ENCODE measurements at places on chromosomes 1 and 21.
A peak's percentile ranks its signal among the peaks of the same experiment; 100 is the strongest.

DNA sequence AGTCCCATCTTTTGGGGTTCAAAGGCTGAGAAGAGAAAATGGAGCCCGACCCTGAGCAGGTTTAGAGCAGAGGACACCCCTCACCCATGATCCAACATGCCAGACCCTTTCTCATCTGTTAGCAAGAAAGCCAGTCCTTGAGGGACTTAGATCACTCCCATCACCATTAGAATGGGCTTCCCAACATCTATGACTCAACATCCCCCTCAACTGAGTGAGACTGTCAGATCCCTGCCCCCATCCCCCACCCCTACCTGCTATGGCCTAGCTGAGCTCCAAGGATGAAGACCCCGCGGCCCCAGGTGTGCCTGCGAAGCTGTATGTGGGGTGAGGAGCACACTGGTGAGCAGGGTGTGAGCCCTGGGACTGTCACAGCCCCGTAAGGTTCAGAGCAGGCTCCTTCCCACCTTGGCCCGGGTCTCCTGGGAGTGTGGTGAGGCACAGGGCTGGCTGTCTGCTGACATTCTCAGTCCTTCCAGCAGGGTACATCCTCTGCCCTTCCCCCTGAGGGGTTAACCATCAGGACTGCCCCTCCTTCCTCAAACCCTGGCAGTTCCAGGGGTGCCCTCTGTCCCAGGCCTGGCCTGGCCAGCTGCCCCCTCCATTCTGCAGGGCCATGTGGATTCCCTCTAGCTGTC is 21.4 kb upstream of the BLACAT1 start:
- no peak for DNase-seq

- no peak for DNase-seq
These were observed 65.4 kb downstream of the NPHP4 start for GRCh38 chr1:5926686-5927435.

- DNase-seq = no peak
These were observed 4.4 kb downstream of the JAM2 start for GRCh38 chr21:25643486-25643885.

DNA sequence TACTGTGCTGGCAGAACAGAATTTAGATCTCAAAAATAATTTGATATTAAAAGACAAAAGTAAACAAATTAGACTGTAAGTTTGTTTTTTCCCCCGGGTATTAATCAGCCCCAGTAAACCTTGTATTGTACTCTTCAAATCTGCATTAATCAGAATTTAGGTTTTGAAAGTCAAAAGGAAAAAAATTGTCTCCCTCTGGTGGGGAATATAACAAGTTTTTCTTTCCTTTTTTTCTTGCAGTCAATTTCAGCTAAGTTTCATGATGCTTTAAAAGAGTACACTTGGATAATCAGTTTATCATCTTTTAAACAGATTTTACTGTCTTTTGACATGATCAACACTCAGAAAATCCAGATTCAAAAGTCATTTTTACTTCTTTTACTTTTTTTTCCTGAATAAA is 134.5 kb upstream of the PKN2 start:
- DNase-seq = no peak

DNA sequence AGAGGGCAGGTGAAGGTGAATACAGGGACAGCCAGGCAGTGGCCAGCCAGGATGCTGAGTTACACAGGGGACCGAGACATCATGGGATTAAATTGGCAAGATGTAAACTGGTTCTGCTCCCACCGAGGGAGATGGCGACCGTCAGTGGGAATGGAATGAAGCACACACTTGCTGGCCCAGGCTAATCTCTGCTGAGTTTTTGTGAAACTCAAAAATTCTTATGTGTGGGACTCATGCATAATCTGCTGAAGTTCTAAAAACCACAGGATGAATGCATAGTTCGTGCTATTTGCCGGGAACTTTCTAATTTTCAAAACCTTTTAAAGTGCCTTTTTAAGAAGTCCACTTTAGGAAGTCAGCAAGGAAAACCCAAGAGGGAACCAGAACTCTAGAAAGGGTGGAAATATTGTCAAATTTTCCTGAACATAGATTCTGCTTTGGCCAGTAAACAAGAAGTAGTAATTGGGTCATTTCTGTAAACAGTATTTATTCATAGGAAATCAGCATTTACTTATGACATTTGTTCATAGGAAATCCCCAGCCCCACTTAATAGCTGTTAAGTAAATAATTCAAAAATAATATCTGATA is 85.4 kb upstream of the ROR1 start:
- peak; percentile 81 for DNase-seq

GRCh38 chr1:22282364-22282995 is 139.6 kb upstream of the WNT4 start:
- no peak for DNase-seq

DNA sequence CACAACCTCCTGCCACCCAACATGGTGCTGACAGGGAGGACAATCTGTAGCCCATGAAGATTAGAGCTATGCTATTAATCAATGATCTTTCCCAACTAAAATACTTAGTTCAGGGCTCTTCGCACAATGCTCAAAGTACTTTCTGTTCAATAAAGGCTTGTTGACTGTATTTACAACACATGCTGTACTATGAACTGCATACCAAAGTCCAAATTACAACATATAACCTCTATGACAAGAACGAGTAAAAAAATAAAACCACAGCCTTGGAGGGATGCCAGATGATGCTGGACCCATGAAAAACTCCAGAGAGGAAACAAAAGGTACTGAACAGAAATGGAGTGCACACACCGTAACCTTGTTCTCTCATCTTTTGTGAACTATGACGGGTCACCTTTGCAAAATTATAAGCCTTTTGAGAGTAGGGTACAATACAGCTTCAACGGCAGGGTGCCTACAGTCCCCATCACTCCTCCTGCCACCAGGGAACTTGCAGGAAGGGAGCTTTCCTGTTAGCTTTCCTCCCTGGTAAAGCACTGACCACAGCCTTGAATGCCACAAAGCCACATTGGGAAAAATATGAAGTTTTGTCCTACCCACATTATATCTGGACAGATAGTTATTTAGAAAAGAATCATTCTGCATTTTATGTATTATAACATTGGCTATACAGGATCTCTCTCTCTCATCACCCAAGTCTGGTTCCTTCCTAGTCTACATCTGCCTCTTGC is 175.6 kb downstream of the NRIP1 start:
- peak; percentile 87 for DNase-seq

DNA sequence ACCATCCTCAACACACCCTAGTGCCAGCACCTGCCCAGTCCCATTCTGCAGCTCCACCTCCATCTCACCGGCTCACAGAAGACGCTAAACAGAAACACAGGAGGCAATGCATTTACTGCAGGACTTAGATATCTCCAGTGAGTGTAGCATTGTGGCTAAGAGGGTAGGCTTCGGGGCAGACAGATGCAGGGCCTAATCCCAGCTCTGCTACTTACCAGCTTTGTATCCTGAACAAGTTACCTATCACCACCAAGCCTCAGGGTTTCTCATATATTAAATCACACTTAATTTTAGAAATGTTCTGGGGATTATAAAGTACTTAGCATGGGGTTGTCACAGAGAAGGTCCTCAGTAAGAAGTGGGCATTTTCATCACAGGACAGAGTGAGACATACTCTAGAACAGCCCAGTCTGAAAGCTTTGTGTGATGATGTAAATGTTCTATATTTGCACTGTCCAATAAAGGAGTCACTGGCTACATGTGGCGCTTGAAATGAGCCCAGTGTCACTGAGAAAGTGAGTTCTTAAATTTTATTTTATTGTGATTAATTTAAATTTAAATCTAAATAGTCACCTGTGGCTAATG is 149.3 kb upstream of the C8B start:
- no peak for DNase-seq

GRCh38 chr1:110308247-110308646 is 30.9 kb upstream of the RBM15 start:
- peak; percentile 75 for DNase-seq

GRCh38 chr1:77288275-77288674 is 6.5 kb downstream of the AK5 start:
- DNase-seq = no peak

DNA sequence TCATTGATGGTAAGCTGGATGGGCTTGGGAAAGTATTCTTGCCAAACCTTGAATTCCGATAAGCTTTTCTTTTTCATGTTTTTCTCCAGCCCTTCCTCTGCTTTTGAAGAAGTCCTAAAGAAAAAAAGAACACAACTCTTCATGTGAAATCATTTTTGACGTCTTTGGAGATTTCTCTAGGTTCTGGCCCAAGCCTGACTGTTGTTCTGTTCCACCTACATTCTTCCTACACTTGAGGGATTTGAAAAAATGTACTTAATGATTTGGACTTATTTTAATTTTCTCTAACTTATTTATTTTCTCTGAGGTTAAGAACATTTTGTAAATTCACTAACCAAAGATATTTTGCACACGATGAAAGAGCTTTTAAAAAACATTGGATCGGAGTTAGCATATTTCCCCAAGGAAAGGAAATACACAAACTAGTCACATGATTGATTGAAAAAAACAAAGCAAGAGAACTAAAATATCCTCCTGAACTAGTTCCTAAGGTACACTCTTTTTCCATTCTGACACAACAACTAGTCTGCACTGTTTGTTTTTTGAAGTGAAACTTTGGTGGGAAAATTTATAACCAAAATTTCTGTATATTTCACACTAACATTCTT is 82.3 kb downstream of the LTN1 start:
- no peak for DNase-seq

DNA sequence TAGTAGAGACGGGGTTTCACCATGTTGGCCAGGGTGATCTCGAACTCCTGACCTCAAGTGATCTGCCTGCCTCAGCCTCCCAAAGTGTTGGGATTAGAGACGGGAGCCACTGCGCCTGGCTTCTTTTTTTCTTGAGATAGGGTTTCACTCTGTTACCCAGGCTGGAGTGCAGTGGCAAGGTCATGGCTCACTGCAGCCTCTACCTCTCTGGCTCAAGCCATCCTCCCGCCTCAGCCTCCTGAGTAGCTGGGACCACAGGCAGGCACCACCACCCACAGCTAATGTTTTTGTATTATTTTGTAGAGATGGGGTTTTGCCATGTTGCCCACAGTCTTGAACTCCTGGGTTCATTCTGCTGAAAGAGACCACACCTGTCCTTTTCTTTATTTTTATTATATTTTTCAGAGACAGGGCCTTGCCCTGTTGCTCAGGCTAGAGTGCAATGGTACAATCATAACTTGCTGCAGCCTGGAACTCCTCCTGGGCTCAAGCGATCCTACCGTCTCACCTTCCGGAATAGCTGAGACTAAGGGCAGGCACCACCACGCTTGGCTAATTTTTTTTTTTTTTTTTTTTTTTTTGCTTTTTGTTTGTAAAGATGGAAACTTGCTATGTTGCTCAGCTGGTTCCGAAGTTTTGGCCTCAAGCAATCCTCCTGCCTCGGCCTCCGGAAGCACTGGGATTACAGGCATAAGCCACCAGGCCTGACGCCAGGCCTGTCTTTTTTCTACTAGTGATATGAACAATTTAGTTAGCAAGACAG is 3.1 kb downstream of the LMNA start:
- no peak for DNase-seq

DNA sequence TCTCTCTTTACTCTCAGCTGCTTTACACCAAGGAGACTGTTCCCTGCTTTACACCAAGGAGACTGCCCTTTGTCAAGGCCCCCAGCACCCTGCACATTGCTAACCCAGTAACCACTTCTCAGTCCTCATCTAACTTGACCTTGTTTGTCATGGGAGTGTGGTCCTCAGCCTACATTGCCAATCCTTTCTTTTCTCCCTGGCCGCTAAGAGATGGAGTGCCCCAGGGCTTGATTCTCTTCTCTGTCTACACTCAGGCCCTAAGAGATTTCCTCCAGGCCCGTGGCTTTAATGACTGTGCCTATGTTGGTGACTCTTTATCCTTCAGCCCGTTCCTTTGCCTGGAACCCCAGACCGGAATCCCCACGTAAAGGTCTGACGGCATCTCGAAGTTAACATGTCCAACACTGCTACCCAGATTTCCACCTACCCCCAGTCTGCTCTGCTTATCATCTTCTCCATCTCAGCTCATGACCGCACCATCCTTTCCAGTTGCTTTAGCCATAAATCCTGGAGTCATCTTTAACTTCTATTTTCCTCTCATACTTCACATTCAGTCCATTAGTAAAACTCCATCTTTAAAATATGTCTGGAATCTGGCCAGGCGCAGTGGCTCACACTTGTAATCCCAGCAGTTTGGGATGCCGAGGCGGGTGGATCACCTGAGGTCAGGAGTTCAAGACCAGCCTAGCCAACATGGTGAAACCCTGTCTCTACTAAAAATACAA is 9.5 kb upstream of the SEMA4A start:
- no peak for DNase-seq

- no peak for DNase-seq
These were observed 82.0 kb downstream of the DISP1 start for GRCh38 chr1:222896630-222897526.

- no peak for DNase-seq
These were observed 113.5 kb downstream of the GDAP2 start for GRCh38 chr1:117815926-117816325.

DNA sequence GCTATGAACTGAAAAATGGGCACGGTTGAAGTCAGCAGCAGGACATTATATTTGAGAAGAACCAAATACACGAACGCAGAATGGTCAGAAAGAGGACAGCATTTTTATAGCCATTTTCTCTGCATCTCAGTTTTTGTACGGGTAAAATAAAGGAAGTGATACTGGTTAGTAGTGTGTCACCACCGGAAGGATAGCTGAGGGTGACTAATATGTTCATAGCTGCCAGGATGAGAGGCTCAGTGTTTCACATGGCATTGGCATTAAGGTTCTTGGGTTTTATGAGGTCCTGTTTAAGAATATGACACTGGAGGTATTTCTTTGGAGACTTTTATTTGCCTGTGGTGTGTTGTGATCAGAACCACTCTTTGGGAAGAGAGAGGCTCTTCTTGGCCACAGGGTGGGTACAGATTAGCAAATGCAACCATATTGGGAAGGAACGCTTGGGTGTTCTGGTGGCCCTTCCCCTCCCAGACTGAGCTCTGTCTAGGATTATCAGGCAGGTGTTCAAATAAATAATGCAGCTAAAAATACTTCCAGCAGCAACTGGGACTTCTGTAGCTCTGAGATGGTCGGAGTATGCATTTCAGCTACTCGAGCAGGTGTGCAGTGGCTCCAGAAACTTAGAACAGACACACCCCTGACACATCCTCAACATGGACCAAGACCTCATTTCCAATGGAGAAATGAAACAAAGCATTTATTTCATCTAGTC is 158.2 kb downstream of the PBX1 start:
- peak; percentile 58 for DNase-seq

- peak; percentile 35 for DNase-seq
These were observed 47.8 kb downstream of the PACC1 start for GRCh38 chr1:212366901-212367300.

DNA sequence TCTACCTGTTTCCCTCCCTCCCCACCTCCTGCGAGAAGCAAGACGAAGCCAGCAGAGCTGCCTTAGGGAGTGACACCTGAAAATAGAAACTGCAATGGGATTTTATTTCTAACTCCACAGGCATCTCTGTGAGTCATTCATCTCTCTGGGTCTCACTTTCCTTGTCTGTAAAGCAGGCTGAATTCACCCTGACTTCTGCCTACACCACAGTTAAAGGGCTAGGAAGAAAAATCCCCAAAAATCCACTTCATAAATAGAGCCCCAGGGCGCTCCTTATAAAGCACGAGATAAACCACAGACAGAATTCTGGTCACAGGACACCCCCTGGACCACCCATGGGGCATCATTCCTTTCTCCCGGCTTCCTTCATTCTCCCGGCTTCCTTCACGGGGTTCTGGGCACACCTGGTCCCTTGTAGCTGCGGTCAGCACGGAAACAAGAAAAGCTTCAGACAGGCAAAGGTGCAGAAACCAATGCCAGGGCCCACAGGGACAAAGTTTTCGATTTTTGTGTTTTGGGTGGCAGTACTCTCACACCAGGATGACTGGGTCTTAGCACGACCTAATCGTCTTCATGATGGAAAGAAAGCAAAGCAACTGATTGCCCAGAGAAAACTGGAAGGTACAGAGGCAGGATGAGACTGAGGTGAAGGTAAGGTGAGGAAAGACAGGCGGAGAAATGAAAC is 2.8 kb upstream of the H6PD start:
- peak; percentile 54 for DNase-seq

- DNase-seq = no peak
These were observed 94.6 kb upstream of the TMPRSS2 start for GRCh38 chr21:41602531-41602930.
